Putamen (tissue), 1 donor: ENCODE measurements at places on chromosomes 3 and 15.

DNA sequence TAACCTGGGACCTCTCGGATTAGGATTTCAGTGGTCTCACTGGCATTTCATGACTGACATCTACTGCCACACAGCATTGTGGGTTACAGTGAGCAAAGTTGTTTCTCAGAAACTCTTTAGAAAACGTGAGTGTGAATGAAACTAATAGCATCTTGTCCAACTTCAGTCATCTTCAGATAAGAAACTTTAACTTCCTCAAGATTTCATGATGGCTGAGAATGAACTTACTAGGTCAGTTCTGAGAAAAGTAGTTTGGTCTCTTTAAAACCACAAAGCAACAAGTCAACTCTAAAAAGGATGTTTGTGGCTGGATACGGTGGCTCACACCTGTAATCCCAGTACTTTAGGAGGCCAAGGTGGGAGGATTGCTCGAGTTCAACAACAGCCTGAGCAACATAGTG lies 14.2 kb upstream of the HOMER2 start:
- no peak for DNase-seq

DNA sequence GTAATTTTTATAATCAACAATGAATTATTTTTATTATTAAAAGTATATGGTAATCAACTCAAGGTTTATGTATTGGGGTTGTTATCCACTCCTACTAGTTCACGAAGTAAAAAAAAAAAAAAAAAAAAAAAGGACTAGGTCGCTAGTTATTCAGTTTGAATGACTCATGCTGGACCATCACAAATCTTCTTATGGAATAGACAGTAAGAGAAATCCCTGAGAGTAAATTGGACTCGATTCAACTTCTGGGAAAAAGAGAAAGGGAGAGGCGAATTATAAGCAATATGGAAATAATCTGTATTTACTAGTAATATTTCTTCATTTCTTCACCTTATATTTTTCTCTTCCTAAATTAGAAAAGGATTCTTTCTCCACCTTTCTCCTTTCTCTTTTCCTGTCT lies 2.0 kb downstream of the MYEF2 start:
- no peak for DNase-seq

- no peak for DNase-seq
Measured at GRCh38 chr15:58362262-58362922, 69.4 kb upstream of the LIPC start.

DNA sequence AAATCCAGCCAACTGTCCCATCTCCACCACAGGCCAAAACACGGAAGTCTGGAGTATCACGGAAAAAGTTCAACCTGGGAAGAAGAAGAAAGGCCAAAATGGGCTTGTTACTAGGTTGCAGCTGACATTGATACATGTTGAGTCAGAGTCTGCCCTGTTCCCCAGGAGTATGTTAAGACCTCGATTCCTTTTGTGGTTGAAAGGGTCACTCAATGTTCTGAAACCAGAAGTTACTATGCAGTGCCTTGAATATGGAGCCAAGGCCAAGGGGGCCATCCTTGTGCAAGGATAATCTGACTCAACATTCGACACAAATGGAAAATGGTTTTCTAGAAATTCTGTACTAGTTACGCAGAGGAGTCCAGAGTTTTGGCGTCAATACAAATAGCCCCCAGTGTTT lies 104.2 kb downstream of the DGKG start:
- no peak for DNase-seq

DNA sequence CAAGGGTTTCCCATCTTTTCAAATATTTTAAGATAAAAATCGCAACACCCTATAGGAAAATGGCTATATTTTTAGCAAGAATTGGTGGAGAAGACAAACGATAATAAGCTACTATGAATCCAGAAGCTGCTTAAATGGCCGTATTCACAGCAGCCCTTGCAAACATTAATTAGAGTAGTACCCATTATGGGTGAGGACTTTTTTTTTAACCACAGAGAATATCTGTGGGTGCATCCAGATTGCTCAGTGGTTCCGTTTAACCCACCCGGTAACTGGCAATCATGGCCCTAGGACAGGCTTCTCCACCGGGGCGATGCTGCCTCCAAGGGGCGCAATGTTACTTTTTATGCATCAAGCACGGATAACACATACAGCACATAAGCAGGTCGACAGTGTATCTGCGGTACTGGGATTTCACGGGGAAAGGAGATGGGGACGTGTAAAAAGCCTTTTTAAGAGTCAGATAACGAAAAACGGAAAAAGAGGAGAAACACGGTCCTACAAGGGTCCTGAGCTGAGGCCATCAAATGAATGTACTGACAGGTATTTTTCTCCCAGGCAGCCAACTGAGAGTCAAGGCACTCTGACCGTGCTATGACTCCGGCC lies 968 bp upstream of the TMEM266 start:
- DNase-seq: no peak

DNA sequence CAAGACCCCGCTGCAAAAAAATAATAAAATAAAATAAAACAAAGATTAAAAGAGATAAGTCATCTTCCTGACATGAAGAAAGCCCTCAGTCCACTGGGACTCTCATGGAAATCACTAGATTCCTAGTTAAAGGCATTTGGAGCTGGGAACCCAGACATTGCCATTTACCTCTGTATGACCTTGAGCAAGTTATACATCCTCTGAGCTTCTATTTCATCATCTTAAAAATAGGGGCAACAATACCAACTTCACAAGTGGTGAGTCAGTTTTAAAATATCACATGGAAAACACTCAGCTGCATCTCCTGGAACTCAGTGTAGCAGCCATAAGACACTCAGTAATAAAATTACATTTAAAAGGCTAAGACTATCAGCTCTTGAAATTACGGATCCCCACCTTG lies 334.8 kb downstream of the ERC2 start:
- DNase-seq: no peak

DNA sequence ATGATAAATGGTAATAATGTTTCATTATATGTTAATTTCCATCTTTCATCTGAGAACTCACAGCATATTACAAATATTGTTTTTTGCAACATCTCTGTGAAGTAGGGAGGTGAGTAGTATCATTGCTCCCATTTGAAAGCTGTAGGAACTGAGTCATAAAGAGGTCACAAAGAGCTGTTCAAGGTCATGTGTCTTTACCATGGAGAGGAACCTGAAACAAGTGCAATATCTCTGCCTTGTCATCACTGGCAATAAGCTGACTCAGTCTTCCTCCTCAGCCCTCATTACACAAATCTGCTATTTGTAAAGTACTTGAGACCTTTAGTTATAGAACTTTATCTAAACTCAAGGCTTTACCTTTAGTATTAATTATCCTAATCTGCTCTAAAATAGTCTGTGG lies 4.4 kb upstream of the ATP13A4 start:
- no peak for DNase-seq
